ENCODE measurements at places on chromosomes 7 and 10.

GRCh38 chr10:77613476-77614130 lies 24.0 kb downstream of the KCNMA1 start:
- DNase-seq: peak; percentile 51

DNA sequence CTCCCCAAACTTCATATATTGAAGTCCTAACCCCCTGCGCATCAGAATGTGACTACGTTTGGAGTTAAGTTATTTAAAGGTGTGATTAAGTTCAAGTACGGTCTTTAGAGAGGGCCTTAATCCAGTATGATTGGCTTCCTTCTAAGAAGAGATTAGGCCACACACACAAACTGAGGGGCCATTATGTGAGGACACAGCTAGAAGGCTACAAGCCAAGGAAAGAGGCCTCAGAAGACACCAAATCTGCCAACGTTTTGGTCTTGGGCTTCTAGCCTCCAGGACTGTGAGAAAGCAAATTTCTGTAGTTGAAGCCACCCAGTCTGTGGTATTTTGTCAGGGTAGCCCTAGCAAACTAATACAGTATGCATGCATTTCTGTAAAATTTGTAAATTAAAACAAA lies 41.7 kb downstream of the REEP3 start:
- no peak for DNase-seq

- no peak for DNase-seq
Observed at GRCh38 chr10:89575031-89575430, 39.6 kb upstream of the SLC16A12 start.

GRCh38 chr10:112461029-112461887 lies 14.2 kb downstream of the VTI1A start:
- DNase-seq: no peak

DNA sequence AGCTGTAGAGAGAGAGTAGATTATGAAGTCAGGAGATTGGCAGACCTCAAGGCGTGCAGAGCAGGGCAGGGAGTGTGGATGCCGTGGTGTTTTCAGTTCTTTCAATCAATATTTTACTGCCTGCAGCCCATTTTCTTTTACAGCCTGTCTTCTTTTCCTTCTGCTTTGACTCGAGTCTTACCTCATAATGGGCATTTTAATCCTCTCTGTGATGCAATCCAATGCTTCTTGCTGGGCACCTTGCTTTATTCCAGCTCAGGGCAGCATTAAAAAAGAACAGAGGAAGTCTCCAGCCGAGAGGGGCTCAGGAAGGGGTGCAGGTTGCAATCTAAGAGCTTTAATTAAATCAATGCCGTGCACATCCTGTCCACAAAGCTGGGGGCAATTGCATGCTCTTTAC lies 839.0 kb downstream of the LRMDA start:
- DNase-seq: no peak

DNA sequence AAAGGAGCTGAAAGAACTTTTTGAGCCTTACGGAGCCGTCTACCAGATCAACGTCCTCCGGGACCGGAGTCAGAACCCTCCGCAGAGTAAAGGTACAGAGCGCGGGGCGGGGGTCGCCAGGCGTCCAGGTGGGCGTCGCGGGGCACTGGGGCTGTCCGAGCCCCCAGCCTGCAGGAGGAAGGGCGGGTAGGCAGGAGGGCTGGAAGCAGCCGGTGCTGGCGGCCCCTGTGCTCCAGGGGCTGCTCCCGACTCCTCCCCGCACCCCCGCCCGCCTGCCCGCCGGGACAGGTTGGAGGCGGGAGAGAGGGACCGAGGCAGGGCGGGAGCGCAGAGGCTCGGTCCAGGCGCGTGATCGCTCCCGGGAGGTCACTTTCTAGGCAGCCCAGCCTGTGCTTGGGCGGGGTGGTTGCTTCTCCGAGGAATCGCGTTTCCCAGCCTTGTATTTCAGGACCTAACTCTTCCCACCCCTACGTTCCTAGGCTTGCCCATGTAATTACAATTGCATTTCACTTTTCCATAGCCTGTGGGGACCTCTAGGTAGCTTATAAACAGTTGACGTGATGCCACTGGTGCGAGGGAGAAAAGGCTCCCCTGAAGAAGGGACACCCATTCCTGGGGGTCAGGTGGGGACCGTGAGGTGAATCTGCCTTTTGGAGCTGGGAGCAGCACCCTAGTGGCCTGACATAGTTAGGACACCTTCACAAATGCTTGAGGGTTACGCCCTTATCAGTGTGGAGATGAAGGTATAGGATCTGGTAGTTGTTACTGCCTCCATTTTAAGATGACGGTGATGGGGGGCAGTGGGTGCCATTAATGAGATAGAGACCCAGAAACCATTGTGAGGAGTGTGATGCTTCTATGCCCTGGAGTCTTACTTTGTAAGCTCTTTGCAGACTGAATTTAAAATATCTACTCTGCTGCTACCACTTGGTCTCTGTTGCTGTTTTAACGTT lies 148.2 kb downstream of the CELF2 start:
- peak; percentile 59 for DNase-seq

DNA sequence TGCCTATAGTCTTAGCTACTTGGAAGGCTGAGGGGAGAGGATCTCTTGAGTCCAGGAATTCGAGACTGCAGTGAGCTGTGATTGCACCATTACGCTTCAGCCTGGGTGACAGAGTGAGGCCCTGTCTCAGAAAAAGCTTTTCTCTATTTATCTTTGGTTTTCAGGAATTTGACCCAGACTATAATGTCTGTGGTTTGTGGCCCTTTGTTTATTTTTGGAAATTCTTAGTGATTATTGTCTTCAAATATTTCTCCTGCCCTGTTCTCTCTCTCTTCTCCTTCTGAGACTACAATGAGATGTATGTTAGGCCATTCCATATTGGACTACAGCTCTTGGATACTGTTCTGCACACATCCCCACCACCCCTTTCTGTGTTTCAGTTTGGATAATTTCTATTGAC lies 4.7 kb downstream of the MUC12 start:
- DNase-seq: no peak

- DNase-seq: no peak
Observed at GRCh38 chr7:107917763-107918651, 27.0 kb downstream of the DLD start.

- DNase-seq: no peak
Observed at GRCh38 chr10:93131986-93132385, 58.3 kb downstream of the CYP26A1 start.
